GM12865 (cell line): ENCODE measurements at places on chromosomes 1 and 21.

DNA sequence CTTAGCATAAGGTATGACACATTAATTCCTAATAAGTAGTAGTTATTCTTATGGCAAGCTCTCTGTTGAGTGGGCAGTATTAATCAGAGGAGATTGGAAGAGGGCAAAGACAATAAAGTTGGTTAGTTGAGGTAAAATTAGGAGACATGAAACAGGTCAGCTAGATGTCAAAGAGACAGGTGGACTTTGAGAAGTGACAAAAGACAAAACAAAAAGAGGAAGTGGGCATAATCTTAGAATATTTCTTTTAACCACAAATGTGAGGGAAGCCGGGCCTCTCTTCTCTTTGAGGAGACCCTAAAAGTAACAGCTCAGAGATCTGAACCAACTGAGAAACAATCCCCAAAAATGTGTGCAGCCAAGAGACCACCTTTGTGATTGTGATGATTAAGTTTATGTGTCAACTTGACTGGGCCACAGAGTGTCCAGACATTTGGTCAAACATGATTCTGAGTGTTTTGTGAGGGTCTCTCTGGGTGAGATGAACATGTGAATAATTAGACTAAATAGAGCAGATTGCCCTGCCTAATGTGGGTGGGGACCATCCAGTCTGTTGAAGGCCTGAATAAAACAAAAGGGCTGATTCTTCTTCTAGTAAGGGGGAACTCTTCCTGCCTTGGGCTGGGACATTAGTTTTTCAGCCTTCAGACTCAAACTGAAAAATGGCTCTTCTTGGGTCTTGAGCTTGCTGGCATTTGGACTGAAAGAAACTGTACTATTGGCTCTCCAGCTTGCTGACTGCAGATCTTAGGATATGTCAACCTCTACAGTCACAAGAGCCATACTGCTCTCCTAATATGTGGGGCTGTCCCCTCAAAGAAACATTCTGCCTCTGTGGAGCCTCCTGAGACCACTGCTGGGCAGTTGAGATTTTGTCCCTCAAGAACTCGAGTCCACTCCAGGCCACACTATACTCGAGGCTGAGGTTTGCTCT lies 40.0 kb downstream of the FCRL5 start:
- peak; percentile 70 for DNase-seq

- DNase-seq, result no peak
Observed at GRCh38 chr21:32592929-32593502, 7.7 kb upstream of the TCP10L start.

DNA sequence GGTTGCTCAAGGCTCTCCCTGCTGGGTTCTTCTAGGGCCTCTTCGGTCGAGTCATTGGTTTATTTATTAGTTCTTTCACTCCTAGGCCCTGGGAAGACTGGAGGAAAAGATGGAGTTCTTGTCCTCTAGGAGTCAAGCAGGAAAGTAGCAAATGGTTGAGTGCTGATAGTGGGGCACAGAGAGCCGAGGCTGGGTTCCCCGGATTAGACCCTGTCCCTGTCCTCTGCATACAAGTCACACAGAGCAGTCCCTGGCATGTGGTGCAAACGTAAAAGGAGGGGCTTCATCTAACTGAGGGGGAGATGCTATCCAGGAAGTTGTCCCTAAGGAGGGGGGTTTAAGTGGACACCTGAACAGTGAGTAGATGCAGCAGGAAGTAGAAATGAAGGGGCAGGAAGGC lies 19.2 kb upstream of the KCNE2 start:
- DNase-seq, result no peak

DNA sequence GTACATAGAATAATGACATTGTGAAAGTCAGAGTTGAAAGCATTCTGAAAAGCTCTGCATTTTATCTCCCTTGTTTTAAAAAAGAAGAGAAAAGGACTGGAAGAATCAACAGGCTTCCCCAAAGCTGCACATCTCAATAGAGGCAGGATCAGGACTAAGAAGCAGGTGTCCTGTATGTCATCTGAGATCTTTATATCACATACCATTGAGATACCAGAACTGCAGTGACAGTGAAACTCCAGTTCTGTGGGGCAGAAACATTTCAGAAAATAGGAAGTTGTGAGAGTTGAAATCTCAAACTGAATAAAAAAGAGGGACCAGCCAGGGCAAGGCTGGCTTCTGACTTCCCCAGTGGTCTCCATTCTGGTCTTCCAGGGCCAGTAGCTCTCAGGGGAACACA lies 33.0 kb upstream of the SH2D1B start:
- DNase-seq, result no peak

DNA sequence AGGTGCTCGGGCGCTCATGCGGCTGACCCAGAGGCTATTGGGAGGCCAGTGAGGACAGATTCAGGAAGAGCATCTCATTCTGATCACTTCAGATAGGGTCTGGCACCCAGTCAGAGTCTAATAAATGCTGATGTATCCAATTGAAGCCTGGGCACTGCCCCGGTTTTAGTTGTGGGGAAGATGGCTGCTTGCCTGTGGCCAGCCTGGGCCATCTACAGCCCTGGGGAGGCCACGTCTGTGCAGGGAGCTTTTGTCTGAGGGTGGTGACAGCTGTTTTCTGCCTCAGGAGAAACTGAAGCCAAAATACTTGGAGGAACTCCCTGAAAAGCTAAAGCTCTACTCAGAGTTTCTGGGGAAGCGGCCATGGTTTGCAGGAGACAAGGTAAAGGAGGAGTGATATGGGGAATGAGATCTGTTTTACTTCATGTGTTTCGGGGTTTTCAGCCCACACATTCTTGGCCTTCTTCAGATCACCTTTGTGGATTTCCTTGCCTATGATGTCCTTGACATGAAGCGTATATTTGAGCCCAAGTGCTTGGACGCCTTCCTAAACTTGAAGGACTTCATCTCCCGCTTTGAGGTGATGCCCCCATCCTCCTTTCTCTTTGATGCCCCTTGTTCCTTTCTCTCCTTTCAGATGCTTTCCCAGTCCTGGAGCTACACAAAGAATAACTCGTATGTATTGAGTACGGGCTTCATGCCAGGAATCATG lies 2.8 kb downstream of the GSTM5 start:
- DNase-seq, result no peak

GRCh38 chr1:232168508-232168907 lies 461.4 kb downstream of the SIPA1L2 start:
- DNase-seq, result no peak

DNA sequence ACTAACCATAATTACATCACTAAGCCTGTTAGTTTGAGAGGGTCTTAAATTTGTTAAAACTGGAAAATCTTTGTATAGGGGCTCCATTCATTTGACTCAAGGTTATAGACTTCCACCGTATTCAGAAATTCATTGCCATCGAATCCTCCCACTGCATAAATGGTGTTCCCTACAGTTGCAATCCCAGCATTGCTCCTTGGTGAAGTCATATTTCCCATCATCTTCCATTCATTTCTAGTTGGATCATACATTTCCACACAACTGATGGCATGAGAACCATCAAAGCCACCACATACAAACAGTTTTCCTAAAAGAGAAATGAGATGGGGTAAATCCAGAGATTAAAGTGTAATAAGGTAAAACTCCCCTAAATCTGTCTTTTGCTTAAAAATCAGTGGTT lies 19.1 kb downstream of the IVNS1ABP start:
- DNase-seq, result no peak

DNA sequence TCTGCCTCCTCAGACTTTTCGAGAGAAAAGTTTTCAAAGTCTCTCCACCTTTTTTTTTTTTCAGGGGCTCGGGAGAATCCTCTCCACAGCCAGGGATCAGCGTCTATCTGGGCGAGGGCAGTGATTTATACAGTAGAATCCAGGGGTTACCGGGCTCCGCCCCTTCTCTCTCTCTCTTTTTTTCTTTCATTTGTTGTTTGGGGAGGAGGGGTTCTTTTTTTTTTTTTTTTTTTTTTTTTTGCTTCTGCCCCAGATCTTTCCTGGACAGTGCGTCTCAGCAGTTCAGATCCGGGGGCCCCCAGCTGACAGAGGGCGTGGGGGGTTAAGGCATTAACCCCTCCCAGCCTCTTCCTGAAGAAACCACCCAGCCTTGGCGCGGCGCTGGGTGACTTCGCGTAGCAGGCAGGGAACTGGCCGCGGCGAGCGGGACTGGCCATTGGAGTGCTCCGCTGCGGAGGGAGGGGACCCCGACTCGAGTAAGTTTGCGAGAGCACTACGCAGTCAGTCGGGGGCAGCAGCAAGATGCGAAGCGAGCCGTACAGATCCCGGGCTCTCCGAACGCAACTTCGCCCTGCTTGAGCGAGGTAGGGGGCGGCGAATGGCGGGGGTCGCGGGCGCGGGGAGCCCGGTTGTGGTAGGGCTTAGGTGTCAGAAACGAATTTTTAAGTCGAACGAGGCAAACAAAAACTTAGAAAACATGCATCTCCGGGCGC lies at the start of gene S1PR1:
Gene S1PR1, plus strand, starts transcription at position 504 of the 713 bp plus-strand sequence. CDS start 1,966 bp downstream, outside the sequence.
- peak; percentile 85 for DNase-seq

- no peak for DNase-seq
Observed at GRCh38 chr1:206005234-206005633, 2.0 kb upstream of the RAB7B start.

DNA sequence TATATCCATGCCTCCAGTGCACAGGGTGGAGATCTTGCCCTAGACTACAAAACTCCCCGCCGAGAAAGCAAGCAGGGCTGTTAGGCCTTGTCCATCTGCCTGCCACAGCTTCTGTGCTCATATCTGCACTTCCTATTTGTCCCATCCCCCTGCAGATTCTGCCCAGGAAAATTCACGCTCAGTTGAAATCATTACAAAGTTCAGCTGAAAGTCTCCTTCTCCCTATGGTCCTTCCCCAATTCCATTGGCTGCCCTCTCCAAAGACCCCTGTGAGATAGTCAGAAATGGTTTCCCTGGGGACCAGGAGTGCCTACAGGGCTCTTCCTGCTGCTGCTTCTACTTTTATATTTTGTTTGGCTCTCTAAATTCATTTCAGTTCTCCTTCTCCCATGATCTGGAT lies 63.2 kb downstream of the DTL start:
- DNase-seq, result no peak

DNA sequence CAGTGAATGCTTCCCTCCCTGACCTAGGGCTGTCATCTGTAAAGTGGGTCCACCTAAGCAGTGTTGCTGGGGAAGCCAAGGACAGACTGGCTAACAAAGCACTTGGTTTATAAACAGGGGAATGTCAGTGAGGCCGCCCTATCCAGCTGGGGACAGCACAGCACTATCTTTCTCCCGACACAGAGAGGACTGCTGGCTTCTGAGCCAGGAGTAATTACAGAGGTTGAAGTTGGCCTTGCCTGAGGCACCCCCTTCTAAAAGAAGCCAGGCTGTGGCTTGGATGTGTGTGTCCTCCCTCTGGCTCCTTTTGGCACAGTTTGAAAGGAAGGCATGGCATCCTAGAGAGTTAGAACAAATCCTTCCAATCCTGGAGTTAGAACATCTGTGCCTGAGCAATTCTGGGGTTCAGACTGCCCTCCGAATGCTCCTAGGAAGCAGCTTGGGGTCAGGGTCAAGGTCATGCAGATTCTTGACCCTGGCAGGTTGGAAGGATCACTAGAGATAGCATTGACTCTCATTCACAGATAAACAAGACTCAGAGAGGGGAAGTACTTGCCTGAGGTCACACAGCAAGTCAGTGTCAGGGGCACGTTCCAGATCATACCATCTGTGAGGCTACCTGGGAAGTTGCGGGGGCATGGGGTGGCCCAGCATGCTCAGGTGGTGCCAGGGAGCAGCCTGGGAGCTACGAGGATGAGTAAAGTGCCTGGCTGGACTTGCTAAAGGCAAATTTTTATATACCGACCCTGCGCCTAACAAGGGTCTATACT lies 1.3 kb upstream of the LDLRAP1 start:
- no peak for DNase-seq

GRCh38 chr1:210596641-210597040 lies 267.9 kb downstream of the HHAT start:
- DNase-seq, result no peak

DNA sequence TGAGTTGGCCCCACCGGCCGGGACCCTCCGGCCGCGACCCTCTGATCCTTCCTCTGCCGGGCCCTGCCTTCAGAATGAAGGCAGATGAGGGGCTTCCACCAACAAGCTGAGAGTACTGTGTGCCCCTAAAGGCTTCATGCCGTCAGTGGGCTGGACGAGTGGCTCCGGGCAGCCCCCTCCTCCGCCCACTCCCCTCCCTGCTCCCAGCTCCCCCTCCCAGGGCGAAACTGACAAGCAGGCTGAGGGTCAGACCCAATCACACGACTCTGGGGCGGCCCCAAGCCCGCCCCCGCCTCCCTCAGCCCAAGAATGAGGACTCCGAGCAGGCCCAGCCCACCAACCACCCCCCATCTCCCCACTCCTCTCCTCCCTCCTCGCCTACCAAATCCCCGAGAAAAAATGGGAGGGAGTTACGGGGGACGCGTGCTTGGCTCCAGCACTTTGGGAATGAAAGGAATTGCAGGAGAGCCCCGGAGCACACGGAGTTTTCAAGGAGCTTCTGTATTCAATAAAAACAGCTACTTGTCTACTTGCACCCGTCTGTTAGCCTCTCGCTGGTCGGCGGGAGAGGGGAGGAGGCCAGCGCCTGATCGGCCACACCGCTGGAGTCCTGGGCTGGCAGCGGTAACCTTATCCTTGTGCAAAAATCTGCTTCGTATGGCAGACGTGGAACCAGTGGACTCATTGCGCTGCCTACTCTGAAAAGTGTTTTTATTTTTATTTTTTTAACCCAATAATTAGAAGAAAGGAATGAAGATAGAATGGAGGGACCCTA lies at the start of gene COL11A1:
Gene COL11A1, minus strand, starts transcription at position 147 of the 775 bp plus-strand sequence. CDS start 344 bp downstream, outside the sequence.
- DNase-seq, result no peak

GRCh38 chr1:206855859-206856258 lies 9.6 kb upstream of the IL20 start:
- DNase-seq, result no peak

- DNase-seq, result no peak
Observed at GRCh38 chr21:41675574-41675973, 91.3 kb downstream of the RIPK4 start.

DNA sequence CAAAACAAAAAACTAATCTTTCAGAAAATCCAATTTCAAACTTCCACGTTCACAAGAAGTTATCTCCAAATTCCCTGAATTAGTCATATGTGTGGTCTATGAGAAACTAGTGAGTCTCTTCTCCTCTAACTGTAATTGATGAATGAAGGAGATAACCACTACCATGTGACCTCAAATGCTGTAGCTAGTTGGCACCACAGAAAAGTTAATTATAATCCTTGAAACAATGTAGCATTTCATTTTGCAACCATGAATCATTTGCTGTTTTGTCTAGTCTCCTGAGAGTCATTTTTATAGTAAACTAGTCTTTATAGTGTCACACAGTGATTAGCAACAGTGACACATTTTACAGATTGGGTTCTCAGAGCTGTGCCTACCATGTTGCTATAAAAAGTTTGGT lies 287.5 kb downstream of the LRRIQ3 start:
- no peak for DNase-seq

- no peak for DNase-seq
Observed at GRCh38 chr1:173551699-173552098, 51.2 kb downstream of the SLC9C2 start.
